ENCODE measurements at places on chromosomes 11 and 22.
A peak's percentile ranks its signal among the peaks of the same experiment; 100 is the strongest.

GRCh38 chr11:126189109-126189929 is 22.1 kb downstream of the RPUSD4 start:
- no peak for DNase-seq

DNA sequence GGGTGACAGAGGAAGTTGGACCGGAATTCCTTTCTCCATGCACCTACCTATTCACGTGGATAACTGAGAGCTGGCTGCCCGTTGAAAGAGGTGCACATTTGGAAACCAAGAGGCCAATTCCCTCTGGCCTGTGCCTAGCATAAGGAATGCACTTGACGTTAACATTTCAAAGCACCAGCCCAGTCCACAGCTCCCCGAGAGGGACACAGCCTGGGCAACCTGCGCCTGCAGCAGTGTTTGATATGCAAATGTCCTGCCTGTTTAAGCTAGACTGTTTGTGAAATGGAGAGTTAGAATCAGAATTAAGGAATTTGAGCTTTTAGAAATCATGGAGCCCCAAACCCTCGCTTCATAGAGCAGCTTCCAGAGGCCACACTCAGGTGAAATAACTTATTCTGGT is 126.1 kb downstream of the DSCAML1 start:
- no peak for DNase-seq

GRCh38 chr22:37680191-37680851 is 4.9 kb downstream of the LGALS1 start:
- no peak for DNase-seq

- no peak for DNase-seq
Observed at GRCh38 chr22:50361222-50361621, 18.1 kb downstream of the PPP6R2 start.

DNA sequence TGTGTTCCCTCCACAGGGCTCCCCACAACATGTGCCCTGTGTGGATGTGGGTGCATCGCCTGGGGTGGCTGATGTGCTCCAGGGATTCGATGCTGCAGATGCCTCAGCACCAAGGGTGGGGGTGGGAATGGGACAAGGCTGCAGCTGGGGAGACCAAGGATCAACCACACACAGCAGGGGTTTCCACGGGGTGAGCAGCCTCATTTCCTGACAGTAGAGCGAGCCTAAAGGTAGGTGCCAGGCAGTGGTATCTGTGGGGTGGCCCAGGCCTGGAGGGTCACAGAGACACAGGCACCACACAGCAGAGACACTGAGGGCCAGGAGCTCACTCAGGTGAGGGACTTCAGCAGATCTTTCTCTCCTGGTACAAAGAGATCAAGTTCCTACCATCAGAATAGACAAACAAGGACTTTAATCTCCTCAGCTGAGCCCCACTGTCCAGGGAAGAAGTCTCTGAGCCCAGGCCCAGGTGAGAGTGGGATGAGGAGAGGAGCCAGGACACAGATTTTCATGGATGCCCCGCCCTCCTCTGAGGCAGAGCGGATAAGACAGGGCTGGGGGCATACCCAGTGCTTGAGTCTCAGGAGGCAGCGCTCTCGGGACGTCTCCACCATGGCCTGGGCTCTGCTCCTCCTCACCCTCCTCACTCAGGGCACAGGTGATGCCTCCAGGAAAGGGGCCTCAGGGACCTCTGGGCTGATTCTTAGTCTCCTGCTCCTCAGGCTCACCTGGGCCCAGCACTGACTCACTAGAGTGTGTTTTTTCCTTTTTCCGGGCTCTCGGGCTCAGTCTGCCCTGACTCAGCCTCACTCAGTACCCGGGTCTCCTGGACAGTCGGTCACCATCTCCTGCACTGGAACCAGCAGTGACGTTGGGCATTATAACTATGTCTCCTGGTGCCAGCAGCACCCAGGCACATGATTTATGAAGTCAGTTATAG is 19.7 kb downstream of the GGTLC2 start:
- no peak for DNase-seq

DNA sequence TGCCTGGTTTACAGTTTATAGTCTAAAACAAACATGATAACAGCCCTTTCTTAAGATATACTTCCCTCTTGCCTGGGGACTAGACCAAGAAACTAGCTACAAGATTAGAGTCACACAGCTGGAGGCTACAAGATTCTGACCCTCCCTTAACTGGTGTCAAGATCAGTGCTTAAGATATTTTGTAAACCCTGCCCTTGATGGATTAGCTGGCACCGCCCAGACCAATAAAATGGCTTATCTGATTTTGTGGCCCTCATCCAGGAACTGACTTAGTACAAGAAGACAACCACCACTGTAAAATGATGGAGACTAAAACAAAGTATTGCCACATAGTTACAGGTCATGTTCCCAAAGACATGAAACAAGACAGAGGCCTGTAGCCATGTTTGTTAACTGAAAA is 53.4 kb downstream of the FAM181B start:
- DNase-seq = no peak

DNA sequence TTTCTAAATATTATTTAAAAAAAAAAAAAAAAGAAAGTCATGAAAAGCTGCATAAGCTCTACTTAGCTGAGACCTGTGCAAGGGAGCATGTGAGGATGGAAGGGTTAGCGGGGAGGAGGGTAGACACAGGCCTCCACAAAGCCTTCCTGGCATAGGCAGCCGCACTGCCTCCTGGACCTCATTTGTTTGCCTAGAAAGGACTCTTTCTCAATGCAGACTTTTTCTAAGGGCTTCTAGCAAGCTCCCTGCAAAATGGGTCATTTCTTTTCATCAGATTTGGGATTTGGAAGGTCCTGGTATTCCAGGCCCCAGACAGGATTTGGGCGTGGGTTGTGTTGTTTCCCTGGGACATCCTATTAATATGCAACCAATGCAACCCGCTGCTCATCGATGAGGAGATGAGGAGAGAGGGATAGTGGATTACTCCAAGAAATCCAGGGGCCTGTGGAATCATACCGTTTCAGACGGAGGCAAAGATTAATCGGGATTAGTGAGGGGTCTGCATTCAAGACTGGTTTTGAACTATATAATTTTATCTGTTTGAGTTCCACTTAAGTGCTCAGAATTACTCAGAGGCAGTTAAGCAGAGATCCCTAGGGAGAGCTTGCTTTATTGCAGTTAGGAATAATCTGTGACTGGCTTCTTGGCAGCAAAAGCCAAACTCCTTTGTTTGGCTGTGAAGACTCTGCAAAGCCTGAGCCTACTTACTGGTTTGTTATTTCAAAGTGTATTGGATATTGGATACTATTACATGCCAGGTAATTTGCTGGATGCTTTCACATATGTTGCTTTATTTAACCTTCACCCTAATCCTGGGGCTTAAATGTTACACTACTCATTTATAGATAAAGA is 106.9 kb upstream of the NAV2 start:
- DNase-seq = no peak

- DNase-seq = no peak
Observed at GRCh38 chr22:20114506-20115475, 1.1 kb upstream of the RANBP1 start.

DNA sequence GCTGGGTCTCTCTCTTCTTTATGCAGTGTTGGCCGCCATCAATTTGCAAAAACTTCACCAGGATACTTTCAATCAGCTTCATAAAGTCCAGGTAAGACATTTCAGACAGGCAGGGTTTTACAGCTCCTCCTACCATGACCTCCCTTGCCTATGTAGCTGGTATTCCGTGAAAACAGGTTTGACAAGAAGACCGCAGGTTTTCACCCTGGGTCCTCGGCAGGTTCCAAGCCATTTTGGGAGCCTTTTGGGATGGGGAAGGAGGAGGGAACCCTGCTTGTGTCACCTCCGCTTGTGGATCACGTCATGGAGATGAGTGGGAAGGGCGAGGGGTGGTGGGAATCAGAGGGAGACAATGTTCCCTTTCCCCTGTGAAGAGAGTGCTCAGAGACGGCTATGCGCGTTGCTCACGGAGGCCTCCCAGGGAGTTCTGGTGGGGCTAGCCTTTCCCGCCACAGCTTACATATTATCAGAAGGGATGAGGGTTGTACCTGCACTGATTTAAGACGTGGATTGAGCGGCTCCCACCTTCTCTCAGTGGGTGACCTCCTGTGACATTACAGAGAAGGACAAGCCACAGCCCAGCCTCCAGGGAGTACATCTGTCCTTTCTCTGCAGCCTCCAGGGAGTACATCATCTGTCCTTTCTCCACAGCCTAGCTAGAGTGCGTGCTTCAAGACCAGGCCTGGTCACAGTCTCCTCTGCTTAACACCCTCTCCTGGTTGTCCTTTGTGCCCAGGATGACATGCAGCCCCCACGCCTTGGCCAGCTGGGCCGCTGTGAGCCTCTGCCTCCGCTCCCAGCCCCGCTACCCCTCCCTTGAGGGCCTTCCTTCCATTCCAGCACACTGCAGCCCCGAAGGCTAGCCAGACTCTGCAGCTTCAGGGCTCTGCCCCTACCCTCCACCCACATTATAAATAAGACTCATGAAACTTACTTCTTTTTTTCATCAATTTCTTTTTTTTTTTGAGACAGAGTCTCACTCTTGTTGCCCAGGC is 17.2 kb downstream of the GLB1L3 start:
- no peak for DNase-seq

DNA sequence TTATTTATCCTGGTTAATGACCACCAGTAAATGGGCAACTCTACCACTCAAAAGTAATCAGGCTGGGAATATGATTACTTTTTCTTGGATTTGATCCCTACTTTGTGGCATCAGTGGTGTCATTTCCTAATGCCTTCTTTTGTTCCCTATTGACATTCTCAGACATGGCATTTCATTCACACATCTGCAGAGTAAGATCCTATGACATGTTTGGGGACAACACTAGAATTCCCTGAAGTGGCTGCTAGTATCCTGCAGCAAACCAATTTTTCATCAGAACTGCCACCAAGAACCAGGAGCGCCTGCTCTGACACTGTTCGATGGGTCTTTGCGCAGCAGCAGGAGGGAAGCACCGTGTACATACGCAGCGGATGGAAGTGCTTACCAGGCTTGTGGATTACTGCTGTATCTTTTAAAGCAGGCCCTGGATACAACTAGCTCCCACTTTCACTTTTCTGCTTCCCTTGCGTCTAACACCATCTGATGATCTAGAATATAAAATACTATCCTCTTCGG is 97.7 kb downstream of the LARGE2 start:
- no peak for DNase-seq

DNA sequence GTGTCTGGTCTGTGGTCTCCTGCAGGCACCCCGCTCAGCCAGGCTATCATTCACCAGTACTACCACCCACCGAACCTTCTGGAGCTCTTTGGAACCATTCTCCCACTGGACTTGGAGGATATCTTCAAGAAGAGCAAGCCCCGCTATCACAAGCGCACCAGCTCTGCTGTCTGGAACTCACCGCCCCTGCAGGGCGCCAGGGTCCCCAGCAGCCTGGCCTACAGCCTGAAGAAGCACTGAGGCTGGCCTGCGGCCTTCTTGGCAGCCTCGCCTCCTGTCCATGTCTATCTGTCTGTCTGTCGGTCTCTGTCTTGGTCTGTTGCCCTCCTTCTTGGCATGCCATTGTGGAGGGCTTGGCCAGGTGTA is 27.9 kb downstream of the INCENP start:
- DNase-seq = no peak

DNA sequence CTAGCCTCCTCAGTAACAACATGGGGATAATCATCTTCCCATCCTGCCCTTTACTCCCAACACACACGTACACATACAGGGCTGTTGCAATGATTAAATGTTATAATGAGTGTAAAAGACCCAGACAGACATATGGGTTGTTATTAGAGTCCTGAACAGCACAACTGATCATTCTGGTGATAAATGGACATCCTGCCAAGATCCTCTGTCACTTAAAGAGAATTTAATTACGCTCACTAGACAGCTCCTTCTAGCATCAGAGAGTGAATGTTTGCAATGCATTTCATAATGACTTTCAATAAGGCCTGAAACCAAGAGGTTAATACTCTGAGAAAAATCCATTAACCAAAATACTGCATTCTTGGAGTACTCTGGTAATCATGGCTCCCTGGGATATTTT is 115.8 kb downstream of the KCNC1 start:
- no peak for DNase-seq

DNA sequence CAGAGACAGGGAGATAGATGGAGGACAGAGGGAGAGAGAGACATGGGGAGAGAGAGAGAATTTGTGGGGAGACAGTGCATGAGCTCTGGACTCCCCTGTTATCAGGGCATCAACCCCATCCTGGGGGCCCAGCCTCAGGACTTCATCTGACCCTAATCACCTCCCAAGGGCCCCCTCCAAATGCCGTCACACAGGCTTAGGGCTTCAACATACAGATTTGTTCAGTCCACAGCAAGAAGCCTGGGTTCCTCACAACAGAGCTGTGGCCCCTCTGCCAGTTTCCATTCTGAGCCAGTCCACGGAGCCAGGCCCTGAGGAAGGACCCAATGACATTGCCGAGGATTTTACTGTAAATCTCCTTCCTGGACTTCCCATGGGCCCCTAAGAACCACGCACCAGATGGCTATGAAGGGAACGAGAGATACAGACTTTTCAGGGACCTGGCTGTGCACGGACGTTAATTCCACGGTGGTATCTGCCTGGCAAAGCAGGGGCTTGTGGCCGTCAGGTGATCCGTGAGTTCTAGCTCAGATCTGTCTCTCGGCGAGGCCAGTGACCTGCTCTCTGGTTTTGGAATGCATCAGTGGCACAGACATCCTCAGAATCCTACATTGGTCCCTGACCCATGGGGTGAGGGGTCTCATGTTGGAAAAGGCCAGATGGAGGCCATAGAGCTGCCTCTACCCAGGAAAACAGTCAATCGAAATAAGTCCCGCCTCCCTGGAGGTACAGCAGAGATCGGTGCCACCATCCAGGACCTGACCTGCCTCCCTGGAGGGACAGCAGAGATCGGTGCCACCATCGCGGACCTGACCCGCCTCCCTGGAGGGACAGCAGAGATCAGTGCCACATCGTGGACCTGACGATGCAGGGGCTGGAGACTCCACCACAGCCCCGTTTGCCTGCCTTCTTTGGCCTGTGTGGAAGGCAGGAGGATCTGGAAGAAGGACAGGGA is 8.7 kb upstream of the B4GALNT4 start:
- no peak for DNase-seq

- DNase-seq = peak; percentile 54
Observed at GRCh38 chr22:20807315-20807752, 33.4 kb downstream of the SERPIND1 start.

- DNase-seq = no peak
Observed at GRCh38 chr22:50723991-50724390, 14.0 kb upstream of the ACR start.

DNA sequence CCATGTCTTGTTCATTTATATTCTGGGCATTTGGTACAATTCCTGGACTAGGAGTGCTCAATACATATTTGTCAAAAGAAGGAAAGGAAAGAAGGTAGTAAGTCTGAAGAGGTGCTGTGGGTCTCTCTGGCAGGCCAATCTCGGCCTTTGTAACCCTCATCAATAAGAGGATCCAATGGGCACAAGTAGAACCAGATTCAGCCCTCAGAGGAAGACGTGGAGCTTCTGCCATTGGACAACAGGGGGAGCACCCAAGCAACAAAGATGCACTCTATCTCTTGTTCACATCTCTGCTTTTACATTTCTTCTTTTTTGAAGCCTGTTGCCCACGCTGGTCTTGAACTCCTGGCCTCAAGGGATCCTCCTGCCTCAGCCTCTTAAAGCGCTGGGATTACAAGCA is 2.2 kb upstream of the VPS11 start:
- DNase-seq = no peak

GRCh38 chr11:12106501-12106900 is 3.9 kb upstream of the MICAL2 start:
- DNase-seq = no peak
